ENCODE measurements at places on chromosomes 4 and X.

GRCh38 chr4:138053641-138054301 lies 188.4 kb downstream of the SLC7A11 start:
- DNase-seq: peak; percentile 89

DNA sequence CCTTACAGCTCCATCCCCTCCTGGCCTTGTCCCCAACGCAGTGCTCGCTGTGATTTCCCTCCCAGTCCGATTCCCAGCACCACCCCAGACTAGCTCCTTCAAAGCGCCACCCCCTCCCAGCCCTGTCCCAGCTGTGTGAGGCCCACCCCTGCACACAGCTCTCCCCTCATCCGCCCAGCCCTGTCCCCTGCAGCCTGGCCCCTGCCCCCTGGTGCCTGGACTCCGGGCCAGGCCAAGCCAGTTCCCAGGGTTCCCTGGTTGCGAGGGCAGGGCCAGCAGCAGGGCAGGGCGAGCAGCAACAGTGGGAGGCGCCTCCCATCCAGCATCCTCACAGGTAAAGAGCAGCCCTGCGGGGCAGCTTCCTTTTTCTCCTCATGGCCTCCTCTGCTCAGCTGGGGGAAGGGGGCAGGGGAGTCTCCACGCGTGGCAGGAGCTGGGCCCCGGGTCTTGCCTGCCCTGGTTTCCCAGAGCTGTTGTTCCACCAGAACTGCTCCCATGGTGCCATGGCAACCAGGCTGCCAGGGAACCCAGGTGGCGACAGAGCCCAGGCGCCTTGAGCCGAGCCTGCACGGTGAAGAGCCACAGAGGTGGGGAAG lies 24.8 kb downstream of the IQSEC2 start:
- no peak for DNase-seq

DNA sequence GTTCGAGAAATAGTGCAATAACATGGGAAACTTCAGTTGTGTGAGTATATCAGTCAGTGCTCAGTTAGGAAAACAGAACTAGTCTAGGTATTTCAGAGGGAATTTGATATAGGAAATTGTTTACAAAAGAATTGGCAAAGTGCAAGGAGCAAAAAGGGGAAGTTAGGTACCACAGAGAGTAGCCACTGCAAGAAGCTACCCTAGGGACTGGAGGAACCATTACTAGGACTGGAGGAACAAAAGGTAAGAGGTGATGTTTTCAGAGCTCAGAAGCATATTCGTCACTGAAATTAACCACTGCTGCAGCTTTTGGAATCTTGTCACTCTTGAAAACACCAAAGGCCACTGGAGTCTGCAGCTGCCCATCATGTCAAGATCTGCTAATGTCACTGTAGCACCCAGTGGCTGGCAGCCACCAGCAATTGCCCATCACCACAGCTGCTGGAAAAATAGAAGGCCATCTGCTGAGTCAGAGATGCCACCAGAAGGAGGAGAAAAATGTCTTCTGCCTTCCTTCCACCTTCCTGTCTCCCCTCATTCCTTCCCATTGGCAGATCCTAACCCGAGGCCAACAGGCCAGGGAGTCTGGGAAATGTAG lies 160.6 kb upstream of the RPS6KA3 start:
- DNase-seq: no peak

- no peak for DNase-seq
These were observed 101.2 kb upstream of the BOD1L1 start for GRCh38 chr4:13728761-13729160.

- DNase-seq: no peak
These were observed 188.3 kb upstream of the RPS6KA3 start for GRCh38 chrX:20455001-20455400.

DNA sequence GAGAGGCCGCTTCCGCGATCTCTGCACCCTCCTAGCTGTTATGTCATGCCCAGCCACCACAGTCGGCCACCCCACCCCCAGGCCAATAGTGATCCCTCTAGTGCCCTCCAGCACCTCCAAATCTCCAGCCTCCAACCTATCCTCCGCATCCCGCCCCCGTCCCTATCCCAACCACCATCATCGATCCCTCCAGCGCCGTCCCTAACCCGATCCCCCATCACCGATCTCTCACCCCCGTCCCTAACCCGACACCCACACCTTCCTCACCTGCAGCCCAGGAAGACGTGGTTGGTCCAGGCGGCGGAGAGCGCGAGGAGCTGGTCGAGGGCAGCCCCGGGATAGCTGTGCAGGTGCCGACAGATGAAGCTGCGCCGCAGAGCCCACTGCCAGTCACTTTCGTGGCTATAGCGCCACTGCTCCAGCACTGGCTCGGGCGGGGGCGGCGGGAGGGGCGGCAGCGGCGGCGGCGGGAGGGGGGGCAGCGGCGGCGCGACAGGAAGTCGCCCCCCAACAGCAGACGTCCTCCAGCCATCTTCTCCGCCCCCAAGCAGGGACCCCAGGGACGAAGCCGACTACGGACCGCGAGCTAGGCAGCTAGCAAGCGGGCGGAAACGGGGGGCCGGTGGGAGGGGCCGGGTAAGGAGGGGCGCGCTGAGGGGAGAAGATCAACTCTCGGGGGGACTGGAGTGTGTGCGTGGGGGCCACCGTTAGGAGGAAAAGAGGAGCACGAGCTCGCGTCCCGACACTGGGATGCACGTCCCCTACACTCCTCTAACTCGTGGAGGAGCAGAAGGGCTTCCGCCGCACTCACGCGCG lies 552 bp downstream of the NKRF start:
- no peak for DNase-seq

GRCh38 chr4:152727784-152728183 lies 48.0 kb upstream of the TMEM154 start:
- no peak for DNase-seq

- no peak for DNase-seq
These were observed 31.4 kb upstream of the NKX6-1 start for GRCh38 chr4:84530454-84530853.

DNA sequence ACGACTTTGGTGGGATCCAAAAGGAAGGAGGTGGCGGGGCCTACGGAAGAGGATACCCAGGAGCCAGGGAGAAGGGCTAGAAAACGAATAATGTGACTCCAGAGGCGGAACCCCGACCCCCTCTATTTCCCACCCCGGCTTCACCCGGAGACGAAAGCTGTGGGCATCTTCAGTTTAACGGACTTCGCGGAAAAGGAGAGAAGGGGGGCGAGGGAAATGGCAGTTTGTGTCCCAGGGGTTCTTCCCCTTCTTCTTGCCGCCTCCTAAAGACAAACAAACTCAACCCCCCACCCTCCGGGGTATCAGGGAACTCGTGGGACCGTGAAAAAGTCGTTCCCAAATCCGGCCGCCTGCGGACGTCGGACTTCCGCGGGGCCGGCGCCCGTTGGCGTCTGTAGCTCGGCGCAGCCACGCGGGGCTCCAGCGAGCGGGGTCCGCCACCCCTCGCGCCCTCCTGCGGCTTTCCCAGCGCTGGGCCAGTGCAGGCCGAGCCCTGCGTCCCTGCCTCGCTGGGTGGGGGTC lies 3.6 kb upstream of the LEF1 start:
- no peak for DNase-seq

GRCh38 chr4:161604516-161605300 lies 559.1 kb downstream of the FSTL5 start:
- DNase-seq: no peak

DNA sequence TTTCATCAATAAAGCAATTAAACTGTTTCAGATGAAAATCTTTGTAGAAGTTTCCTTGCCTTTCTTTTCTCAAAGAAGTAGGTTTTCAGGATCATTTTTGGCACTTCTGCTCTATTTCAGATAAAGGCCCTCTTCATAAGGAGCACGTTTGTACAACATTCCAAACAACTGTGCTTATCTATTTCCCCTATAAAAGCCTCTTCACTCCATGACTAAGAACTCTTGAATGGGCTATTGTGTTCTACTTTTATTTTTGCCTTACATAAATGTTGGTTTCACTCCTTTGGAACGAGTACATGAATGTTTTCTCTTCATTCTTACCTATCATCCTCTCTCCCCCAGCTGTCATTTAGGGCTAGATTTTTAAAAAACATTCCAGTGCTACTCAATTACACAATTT lies 288.0 kb upstream of the PPP1R2C start:
- DNase-seq: no peak

- no peak for DNase-seq
These were observed 1.2 kb downstream of the CD38 start for GRCh38 chr4:15779306-15779705.

DNA sequence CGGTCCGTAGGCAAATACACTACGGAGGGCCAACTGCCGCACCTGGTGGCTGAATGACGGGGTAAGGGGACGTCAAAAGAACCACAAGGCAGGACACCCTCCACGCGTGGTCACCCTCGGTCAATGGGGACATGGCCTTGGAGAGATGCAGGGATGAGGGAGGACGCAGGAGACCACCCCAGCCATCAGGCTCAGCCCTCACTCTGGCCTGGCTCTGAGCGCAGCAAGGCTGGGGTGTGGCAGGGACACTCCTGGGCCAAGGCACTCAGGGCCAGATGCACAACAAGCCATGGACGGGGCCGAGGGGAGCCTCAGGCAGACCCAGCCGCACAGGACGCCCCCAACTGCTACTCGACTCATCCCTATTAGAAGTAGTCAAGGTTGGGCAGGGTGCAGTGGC lies 36.5 kb downstream of the GAK start:
- DNase-seq: no peak

DNA sequence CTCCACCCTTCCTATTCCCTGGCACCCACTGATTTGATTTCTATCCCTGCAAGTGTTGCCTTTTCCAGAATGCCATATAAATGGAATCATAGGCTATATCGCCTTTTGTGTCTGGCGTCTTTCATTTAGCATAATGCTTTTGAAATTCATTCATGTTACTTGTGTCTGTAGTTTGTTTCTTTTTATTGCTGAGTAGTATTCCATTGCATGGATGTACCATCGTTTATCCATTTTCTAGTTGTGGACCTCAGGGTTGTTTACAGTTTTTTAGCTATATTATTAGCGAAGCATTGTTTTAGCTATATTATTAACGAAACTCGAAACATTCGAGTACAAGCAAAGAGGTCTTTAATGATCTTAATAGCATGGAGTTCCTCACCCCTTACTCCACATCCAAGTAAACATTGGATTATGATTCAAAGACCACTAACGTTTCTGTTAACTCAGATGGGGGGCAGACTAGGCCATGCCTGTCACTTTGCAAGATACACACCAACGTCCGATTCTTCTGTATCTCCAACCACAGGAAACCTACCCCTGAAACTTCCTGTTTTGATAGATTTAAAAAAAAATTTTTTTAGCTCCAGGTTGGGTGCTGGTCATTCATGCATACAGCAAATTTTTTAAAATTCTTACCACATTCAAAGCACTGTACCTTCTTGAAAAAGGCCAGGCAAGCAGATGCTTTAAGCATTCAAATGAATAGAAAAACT lies 1.1 kb downstream of the DCK start:
- no peak for DNase-seq

DNA sequence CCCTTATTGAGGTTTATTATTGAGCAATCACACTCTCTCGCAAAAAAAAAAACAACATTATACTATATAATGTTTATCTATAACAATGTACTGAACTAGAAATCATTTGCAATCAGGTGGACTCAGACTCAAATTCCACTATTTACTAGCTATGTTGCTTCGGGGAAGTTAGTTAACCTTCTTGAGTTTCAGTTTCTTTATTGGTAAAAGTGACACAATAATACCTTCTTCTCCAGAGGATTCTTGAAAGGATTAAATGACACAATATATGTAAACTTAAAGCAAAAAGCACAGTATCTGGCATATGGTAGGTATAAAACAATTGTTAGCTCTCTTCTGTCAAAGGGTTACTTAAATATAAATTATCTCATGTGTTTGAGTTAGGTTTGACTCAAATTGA lies 31.5 kb upstream of the HDAC8 start:
- DNase-seq: no peak

DNA sequence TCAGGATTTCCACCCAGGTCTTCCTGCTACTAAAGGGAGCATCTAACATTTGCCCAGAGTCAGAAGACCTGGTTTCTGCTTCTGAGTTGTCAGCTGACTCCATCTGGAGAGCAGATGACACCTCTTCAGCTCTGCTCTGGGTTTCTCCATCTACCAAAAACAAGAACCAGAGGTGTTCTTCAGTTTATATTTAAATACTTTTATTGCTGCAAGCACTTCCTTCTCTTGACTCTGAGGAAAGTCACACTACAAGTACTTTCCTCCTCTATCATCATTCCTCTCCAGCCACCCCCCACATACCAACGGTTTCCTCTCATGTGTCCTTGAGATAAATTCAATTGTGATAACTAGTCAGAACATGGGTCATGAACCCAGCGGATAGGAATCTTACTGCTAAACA lies 88.4 kb downstream of the PPP3CA start:
- DNase-seq: no peak

DNA sequence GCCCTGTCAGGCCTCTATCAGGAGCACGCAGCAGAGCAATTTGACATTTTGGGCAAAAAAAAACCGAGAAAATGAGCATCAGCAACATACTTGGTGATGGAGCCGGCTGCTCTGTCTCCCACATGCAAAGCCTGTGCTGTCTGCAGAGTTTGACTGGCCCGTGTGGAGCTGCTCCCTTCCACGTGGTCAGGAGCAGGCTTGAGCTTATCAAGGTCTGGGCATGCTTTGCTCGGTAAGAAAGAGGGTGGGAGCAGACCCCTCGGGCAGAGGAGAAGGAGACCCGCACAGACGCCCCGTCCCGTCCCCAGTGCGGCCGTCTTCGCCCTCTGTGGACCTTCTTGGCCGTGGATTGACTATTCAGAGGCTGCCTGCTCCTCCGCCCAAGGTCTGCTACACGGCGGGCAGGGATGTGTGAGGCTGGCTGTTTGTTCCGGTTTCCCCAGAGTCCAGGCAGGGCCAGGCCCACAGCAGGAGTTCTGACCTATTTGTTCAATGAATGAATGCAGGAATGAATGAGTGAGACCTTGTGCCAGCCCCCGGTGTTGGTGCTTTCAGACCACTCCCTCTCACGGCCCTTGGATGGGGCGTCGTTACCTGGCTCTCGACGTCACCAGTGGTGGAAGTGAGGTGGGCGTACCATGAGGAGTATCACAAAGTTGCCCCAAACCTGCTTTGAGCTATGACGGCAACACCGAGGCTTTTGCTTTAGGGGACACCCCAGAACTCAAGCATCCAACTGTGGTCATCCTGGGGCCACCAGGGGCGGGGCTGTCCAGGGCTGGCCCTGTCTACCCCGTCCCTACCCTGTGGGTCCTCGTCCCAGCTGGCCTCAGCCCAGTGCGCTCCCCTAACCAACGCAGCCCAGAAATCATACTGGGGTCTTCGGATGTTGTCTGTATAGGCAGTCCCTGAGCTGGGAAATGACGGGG lies 54.7 kb upstream of the ADRA2C start:
- DNase-seq: no peak

DNA sequence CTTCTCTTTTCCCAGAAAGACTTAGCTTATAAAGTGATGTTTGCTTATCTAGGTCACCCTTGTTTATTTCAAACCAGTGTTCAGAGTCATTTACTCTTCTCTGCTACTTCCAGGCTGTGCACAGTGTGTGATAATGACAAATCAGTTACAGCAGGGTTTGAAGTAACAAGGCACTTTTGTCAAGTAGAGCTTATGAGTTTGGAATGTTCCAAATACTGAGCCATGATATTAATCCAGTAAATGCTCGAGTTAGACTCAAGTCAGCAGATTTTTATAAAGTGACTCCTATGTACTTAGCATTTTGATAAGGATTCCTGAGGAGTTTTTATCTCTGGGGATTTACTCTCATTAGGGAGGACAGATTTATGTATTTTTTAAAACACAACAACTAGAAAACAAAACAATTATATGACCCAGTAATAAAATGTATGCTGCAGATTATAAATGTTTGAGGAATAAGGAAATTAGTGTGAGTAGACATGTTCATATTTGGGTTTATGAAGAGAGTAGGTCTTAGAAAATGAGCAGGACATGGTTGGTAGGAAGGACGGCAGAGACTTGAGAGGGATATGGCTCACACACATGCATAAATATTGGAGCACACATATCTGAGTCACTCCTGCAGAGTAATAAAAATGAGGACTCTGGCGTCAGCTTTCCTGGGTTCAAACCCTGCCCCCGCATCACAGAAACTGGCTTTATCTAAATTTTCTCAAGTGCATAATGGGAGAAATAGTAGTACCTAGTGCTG lies 271.2 kb downstream of the FBXO8 start:
- no peak for DNase-seq

Data from skeletal muscle cell (primary cell).